Smooth muscle cell of the umbilical artery (primary cell): ENCODE measurements at places on chromosomes 16 and 17. TPM values are rescaled to one million over a fixed set of nuclear protein-coding genes. Genes with fewer than 3 reads are reported as not detected.

CLDN9 gene
- not detected in 2 replicates for total RNA-seq

FNDC8 gene
- not detected in 2 replicates for total RNA-seq

ASPHD1 gene
- 8.0 and 12.5 TPM in 2 replicates for total RNA-seq

MTSS2 gene
- 11.6 and 21.1 TPM in 2 replicates for total RNA-seq

CDH11 gene
- total RNA-seq, result 803 and 1,335 TPM in 2 replicates

TPSAB1 gene
- total RNA-seq, result not detected in 2 replicates

CRYBA1 gene
- not detected in 2 replicates for total RNA-seq

KRTAP4-11 gene
- total RNA-seq, result not detected in 2 replicates

SLC13A5 gene
- not detected in 2 replicates for total RNA-seq

STAC2 gene
- under 0.01 TPM in 1 of 2 replicates, not detected in the other for total RNA-seq

PIPOX gene
- total RNA-seq, result 1.5 and 1.7 TPM in 2 replicates

CDH15 gene
- total RNA-seq, result 0.09 and 0.89 TPM in 2 replicates

ZNF778 gene
- 14.0 and 19.5 TPM in 2 replicates for total RNA-seq

KRT24 gene
- total RNA-seq, result not detected in 2 replicates

SMIM5 gene
- total RNA-seq, result not detected in 2 replicates

SCARF1 gene
- total RNA-seq, result 0.32 and 0.59 TPM in 2 replicates

LPO gene
- total RNA-seq, result 0.59 TPM in 1 of 2 replicates, not detected in the other

METRN gene
- 75.4 and 85.8 TPM in 2 replicates for total RNA-seq

WRAP53 gene
- 3.0 and 4.3 TPM in 2 replicates for total RNA-seq

CES5A gene
- not detected in 2 replicates for total RNA-seq

SKAP1 gene
- 0.28 TPM in 1 of 2 replicates, not detected in the other for total RNA-seq

ZNF385C gene
- not detected in 2 replicates for total RNA-seq

MSLN gene
- not detected in 2 replicates for total RNA-seq

C17orf67 gene
- 0.59 and 0.78 TPM in 2 replicates for total RNA-seq

RAB26 gene
- total RNA-seq, result 2.3 and 3.0 TPM in 2 replicates

HSDL1 gene
- total RNA-seq, result 28.2 and 34.7 TPM in 2 replicates

MYO1D gene
- total RNA-seq, result 3.5 and 4.2 TPM in 2 replicates

LGALS3BP gene
- 716 and 820 TPM in 2 replicates for total RNA-seq

GJC1 gene
- total RNA-seq, result 13.1 and 43.7 TPM in 2 replicates

KRTAP4-9 gene
- total RNA-seq, result not detected in 2 replicates
